Type B pancreatic cell (in vitro differentiated cells): ENCODE measurements at places on chromosomes 6 and 20.

DNA sequence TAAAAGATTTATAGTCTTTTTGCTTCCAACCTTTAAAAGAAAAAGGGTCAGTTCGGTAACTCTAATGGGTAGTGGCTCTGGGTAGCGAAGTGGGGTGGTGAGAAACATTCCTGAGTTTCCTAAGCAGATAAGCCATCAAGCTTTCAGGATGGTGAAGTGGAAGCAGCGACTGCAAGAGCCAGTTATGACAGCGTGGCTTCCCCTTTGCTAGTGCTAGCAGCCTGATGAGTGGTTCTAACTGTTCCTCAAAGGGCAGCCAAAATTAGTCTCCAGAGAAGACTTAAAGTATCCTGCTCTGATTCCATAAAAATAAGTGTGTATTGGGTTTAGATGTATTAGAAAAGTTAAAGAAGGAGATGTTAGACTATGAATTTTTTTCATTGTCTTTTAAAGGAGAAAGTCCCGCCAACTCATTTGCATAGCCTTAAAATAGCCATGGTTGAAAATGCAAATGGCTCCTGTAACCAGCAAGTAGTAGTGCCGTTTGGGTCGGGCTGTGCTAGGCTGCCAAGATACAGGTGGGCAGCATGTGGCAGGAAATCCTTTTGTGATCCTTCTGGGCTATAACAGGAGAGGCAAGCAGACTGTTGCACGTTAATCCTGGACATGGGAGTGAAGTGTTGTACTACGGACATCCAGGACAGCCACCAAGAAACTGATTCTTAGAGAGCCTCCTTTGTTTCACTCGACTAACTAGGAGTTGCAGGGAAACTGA lies 18.0 kb downstream of the ELOVL2 start:
- no peaks in the 10 kb centered on the region for H3K36me3 ChIP-seq
- no peak overlapping the region for H3K4me3 ChIP-seq
- peaks cover 16% of the 10 kb centered on the region for H3K27me3 ChIP-seq
- H3K27ac ChIP-seq, result no peak overlapping the region
- peaks cover 12% of the 10 kb centered on the region for H3K4me1 ChIP-seq

DNA sequence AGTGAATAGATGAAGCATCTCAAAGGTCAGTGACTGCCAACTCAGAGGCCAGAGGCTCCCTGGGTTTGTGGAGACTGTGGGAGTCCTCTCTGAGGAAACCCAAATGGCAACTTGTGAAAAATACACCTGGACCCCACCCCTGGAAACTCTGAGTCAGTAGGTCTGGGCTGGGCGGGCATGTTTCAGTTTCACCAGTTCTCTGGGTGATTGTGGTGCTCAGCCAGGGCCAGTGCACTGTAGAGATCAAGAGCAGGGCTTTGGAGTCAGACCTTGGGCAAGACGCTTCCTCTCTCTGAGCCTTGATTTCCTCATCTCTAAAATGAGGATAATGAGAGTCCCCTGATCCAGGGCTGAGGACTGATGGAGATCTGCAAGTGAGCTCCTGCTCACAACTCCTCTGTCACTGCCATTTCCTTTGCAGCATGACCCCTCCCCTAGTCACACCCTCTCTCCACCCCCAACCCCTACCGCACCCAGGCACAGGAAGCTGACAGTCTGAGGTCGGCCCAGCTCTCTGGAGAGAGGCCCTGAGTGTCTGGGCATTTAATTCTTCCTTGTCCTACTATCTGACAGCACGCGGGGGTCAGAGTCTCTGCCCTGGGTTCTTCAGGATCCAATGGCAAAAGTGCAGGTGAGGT lies 5.1 kb downstream of the DEF6 start:
- H3K27ac ChIP-seq, result peak overlapping the region; percentile 86
- H3K4me1 ChIP-seq, result peaks cover 24% of the 10 kb centered on the region
- H3K4me3 ChIP-seq, result peak overlapping the region; percentile 40
- peaks cover 8% of the 10 kb centered on the region for H3K36me3 ChIP-seq
- no peak for DNase-seq

DNA sequence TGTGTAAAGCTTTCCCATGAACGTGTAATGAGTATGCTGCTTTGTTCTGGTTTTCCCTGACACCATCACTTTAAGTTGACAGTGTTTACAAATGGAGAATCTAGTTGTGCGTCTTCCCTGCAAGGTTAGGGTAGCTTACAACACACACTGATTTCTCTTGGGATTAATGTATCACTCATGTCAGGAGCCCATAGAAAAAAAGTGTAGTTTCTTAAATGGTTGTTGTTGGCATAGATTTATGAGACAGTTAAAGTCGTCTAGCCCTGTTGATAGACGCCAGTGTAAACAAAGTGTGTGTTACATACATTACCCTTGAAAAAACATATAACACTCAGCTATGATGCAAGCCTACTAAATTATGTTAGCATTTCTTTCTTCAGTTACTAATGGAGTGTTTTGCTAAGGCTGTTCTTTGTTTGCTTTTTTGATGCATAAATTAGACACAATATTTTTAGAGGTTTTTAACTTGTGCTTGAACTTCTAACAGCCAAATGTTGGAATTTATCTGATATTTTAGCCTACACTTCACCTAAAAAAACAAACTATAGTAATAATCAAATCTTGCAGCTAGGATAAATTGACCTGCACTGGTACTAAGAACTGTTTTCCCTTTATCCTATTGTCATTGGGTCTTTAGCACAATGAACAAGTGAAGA lies 88.6 kb downstream of the RNF217 start:
- peaks cover 21% of the 10 kb centered on the region for H3K4me1 ChIP-seq
- peak overlapping the region; percentile 35 for H3K4me3 ChIP-seq
- peaks cover 6% of the 10 kb centered on the region for H3K36me3 ChIP-seq
- peak overlapping the region; percentile 64 for H3K27ac ChIP-seq

DNA sequence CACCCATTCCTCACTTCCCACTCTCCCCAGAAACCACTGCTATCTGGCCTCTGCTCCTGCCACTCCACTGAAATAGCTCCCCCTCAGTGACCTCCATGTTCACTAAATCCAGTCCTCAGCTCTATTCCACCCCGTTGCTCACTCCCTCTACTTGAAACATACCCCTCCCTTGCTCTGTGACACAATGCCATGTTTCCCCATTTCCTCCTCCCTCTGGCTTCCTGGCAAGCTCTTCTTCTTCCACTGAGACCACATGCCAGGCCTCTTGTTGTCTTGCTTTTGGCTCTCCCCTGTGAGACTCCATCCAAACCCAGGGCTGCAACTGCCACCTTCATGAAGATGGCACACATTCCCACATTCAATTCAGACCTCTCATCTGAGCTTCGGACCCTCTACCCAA lies 13.9 kb downstream of the TMEM151B start:
- DNase-seq, result no peak
- no peaks in the 10 kb centered on the region for H3K4me1 ChIP-seq
- H3K27me3 ChIP-seq, result peaks cover 81% of the 10 kb centered on the region
- no peak overlapping the region for H3K4me3 ChIP-seq

GRCh38 chr6:73614802-73615201 lies 39.0 kb downstream of the SLC17A5 start:
- H3K4me3 ChIP-seq, result no peak overlapping the region
- peaks cover 5% of the 10 kb centered on the region for H3K36me3 ChIP-seq
- H3K4me1 ChIP-seq, result peaks cover 9% of the 10 kb centered on the region
- no peak for DNase-seq

DNA sequence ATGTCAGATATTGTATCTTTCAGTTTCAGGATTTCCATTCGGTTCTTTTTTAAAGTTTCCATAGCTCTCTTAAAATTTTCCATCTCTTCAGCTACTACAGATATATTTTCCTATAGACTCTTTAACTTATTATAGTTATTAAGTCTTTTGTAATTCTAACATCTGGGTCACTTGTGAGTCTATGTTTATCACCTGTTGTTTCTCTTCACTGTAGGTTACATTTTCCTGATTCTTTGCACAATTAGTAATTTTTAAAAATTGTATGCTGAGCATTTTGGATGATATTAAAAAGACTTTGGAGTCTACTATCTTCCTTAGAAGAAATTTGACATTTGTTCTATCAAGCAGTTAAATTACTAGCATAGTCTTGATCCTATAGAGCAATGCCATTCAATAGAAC lies 140.7 kb downstream of the QRSL1 start:
- H3K36me3 ChIP-seq, result no peaks in the 10 kb centered on the region
- no peak overlapping the region for H3K4me3 ChIP-seq
- DNase-seq, result no peak
- peaks cover 17% of the 10 kb centered on the region for H3K4me1 ChIP-seq
